Left lung (tissue), 14 donors: ENCODE measurements at places on chromosomes 5 and 9.
A peak's percentile ranks its signal among the peaks of the same experiment; 100 is the strongest.

GRCh38 chr9:88933607-88934379 is 57.5 kb upstream of the S1PR3 start:
- DNase-seq: no peak

GRCh38 chr9:112382501-112383364 is 2.8 kb downstream of the HSDL2 start:
- no peak for DNase-seq

DNA sequence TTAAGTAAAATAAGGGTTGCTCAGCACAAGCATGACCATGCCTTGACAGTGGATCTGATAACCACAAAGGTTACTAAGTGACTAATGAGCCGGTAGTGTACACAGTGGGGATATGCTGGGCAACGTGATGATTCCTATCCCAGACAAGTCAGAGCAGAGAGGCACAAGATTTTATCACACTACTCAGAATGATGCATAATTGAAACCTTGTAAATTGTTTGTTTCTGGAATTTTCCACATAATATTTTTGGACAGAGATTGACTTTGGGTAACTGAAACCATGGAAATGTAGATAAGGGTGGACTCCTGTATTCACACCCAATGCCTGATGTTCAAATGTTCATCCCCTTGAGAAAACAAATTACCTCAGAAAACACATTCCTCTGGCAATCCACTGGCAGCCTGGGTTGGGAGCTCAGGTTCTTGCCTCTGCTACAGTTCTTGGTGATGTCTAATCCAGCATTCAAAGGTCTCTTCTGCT is 16.2 kb upstream of the ERAP1 start:
- no peak for DNase-seq

GRCh38 chr9:110187126-110187525 is 20.8 kb downstream of the C9orf152 start:
- DNase-seq: no peak

DNA sequence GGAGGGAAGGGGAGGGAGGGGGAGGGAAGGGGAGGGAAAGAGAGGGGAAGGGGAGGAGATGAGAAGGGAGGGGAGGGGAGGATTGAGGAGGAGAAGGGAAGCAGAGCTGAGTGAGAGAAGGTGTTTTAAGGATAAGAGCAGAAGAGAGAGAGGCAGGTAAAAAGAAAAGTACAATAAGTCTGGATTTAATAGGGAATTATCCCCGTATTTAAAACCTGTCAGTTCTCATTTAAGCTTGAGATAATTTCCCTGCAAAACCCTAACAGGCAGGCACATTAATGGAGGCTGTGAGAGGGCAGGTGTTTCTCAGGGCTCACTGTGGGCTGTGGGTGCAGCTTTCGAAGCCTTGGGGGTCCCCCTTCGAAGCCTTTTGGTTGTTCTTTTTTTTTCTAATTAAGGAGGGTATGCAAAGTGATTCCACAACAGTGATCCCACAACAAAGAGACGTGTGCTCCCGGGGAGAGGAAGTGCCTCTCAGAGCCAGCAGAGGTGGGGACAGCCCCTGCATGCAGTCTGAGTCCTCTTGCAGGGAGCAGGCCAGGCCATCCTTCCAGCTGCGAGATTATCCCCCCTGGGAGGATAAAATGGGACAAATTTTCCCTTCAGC is 317.9 kb upstream of the IRX1 start:
- no peak for DNase-seq

- DNase-seq: no peak
Observed at GRCh38 chr5:165673499-165673898, 2168.1 kb downstream of the MAT2B start.

DNA sequence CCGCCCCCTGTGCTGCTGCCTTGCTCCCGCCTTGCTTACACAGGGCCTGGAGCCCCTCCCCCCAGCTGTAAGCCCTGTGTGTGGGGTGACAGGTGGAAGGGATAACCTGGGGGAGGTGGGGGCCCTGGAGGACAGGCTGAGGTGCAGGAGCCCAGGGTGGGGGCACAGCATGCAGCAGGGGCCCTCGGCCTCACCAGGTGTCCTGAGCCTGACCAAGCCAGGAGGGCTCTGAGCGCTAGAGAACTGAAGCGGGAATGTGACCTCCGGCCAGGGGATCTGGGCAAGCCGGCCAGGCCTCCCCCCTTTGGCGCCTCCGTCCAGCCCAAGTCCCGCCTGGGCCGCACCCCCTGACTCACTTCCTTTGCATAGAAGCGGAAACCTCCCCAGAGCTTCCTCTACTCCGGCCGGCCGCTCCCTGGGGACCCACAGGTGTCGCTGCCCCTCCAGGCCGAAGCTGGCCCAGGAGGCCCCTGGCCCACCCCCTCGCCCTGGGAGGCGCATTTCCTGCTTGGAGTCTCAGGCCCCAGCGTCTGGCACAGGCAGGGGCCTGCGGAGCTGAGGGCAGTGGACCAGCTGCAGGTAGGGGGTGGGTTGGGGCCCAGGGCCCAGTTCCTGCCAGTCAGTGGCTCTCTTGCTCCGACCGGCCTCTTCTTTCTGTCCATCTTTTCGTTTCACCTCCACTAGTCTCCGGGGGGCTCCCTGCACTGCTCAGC is at the start of gene TOR4A:
Gene TOR4A (plus strand): TSS at position 398 of the 713 bp plus-strand sequence. CDS start 964 bp downstream, outside the sequence.
- peak; percentile 93 for DNase-seq

GRCh38 chr5:16437977-16438376 is 27.6 kb downstream of the ZNF622 start:
- no peak for DNase-seq

DNA sequence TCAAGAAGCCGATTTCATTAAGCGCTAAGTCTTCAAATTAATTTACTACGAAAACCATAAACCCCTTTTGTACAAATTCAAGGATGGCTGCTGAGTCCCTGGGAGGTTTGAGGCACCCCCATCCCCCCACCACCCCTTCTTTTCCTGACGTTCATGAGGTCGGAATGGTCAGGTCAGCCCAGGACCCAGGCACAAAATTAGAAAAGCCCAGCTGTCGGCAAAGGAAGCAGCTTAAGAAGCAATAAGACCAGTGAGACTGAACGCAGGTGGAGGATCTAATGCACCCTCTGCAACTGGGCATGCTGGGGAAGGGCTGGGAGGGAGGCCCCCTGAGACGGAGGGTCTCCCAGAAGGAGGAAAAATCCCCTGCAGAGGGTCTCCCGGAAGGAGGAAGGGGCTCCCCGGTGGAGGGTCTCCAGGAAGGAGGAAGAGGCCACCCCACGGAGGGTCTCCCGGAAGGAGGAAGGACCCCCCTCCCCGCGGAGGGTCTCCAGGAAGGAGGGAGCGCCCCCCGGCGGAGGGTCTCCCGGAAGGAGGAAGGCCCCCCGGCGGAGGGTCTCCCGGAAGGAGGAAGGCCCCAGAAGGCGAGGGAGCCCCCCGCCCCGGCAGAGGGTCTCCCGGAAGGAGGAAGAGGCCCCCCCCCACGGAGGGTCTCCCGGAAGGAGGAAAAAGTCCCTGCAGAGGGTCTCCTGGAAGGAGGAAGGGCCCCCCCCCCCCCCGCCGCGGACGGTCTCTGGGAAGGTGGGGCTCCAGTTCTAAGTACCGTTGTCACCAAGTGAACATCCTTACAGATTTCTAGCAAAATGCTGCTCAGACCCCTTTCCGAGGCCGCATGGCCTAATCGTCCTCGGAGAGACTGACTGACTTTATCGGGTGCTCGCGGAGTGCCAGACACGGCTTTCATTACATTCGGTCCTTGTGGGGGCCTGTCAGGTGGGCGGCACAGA is 74.4 kb upstream of the FCN1 start:
- DNase-seq: no peak

GRCh38 chr9:22455181-22455580 is 8.6 kb downstream of the DMRTA1 start:
- no peak for DNase-seq

DNA sequence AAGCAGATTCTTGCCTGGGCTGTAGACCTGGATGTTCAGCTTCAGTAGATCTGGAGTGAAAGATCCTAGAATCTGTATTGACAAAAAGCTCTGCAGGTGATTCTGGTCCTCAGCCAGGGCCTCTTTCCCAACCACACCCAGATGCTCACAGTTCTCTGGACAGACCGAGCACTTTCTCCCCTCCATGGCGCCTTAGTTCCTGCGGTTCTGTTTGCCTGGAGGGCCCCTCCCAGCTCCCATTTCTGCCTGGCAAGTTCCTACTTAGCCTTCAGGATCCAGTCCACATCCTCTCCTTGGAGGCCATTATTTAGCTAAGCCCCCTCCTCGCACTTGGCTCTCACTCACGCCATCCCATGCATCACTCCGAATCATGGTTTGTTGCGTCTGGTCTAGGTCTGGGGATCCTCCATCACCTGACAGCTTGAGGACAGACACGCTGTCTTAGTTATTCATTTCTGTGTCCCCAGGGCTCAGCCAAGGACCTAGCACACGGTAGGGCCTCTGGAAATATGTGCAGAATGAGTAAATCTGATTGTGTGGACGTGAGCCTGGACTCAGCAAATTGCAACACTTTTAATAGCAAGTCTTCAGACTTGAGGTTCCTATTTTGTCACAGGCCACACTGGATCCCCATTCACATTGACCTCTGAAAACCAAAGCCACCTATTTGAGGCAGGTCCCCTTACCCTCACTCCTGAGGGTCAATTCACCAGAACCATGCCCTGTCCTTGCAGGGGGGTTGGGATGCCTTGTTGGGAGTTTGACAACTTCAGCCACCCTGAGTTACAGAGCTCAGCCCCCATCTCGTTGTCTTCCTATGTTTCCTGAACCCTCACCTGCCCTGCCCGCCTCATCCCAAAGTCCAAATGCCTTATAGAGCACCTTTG is 50.7 kb downstream of the COL15A1 start:
- no peak for DNase-seq

GRCh38 chr9:134765785-134766184 is 114.8 kb upstream of the FCN2 start:
- no peak for DNase-seq

DNA sequence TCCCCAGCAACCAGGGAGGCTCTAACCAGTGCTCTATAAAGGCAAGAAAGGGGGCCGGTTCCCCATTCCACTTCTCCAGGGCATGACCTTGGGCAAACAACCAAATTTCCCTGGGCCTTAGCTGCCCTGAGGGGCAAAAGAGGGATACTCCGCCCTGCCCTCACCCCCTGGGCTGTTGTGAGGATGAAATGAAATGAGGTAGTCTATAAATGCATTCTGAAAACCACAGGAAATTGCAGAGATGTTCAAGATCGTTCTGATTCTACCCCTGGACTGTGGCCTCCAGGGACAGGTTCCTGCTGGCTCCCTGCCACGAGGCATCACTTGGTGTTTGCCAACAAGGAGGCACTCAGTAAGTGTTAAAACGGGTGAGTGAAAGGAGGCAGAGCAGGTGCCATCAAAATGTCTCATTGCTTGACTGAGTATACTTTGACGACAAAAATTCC is 5.7 kb downstream of the RAPGEF1 start:
- no peak for DNase-seq

DNA sequence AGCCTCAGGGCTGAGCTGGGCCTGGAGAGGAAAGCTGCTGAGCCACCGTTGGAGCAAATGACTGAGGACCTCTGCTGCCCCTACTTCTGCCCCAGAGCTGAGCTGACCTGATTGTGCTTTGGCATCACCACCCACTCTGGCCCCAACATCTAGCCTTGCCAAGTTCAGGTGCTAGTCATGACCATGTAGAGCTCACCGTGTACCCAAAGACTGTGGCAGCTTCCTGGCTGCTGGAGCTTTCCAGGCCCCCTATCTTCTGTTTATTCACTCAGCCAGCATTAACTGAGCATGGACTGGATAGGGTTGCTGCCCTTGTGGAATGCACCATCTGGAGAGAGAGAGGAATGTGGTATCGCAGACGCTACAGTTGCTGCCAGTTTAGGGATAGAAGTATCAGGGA is 49.1 kb downstream of the JADE2 start:
- no peak for DNase-seq

GRCh38 chr5:141382469-141383294 is at the start of gene PCDHGA7:
PCDHGA7 (plus strand) TSS chr5:141382742; CDS start chr5:141382900, 158 bp downstream.
- no peak for DNase-seq

GRCh38 chr5:73693573-73694061 is 67.6 kb downstream of the ARHGEF28 start:
- no peak for DNase-seq

DNA sequence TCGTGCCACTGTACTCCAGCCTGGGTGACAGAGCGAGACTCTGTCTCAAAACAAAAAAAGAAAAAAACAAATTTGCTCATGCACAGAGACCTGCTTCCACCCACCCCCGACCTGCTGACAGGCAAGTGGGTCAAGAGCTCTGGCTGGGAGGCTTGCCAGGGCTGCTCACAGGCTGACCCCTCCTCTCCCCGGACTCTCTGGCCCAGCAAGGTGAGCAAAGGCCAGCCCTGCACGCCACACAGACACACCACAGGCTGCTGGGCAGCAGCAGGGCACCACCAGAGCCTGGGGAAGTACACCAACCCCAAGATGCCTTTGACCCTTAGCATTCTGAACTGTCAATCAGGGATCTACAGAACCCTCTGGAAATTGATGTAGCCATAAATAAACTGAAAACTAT is 29.2 kb downstream of the NSUN2 start:
- no peak for DNase-seq

DNA sequence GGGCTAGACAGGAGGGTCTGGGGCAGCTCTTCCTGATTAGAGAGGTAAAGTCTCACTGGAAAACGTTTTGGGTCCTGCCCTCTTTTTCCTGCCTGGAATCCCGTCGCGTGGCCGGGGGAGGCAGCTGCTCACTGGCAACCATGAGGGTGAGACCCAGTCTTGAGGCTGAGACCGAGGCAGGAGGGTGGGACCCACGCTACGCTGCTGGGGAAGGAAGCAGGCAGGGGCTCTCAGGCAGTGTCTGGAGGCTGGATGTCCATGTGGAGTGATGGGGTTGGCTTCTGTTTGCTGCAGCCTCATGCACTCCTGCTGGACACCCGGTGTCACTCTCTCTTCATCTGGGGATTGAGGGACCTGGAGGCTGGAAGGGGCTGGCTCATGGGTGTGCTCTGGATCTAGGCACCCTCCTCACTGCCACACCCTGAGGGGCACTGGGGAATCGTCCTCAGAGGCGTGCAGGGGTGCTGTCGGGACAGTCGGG is 11.3 kb upstream of the SLC2A6 start:
- no peak for DNase-seq

GRCh38 chr5:50675385-50675784 is 8.9 kb downstream of the PARP8 start:
- DNase-seq: no peak

DNA sequence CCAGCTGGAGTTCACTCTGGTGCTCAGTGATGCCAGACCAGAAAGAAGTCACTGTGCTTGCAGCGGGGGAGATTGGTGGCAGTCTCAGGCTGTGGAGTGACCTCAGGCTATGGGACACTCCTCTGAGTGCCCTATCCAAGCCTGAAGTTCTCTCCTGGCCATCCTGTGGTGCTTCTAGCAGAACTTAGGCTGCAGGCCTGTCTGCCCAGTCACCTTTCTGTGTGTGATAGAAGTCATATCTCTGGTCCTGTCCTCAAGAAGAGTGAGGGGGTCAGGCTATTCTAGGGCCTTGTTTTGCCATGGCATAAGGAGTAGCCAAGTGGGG is 9.3 kb downstream of the PDLIM4 start:
- DNase-seq: no peak

- DNase-seq: no peak
Observed at GRCh38 chr9:74245866-74246497, 251.2 kb upstream of the RORB start.

GRCh38 chr9:136525207-136525606 is 20.6 kb downstream of the NOTCH1 start:
- no peak for DNase-seq

- DNase-seq: no peak
Observed at GRCh38 chr5:65672796-65673195, 48.0 kb downstream of the SHLD3 start.

GRCh38 chr5:143166661-143167420 is 236.6 kb downstream of the NR3C1 start:
- DNase-seq: no peak

- DNase-seq: no peak
Observed at GRCh38 chr9:101247297-101247696, 137.5 kb downstream of the BAAT start.
